ENCODE measurements at places on chromosomes 11 and 22.

GRCh38 chr11:115321605-115322289, 182.5 kb downstream of the CADM1 start:
- DNase-seq: no peak

GRCh38 chr22:36149441-36149840, 11.1 kb downstream of the APOL3 start:
- no peak for DNase-seq

DNA sequence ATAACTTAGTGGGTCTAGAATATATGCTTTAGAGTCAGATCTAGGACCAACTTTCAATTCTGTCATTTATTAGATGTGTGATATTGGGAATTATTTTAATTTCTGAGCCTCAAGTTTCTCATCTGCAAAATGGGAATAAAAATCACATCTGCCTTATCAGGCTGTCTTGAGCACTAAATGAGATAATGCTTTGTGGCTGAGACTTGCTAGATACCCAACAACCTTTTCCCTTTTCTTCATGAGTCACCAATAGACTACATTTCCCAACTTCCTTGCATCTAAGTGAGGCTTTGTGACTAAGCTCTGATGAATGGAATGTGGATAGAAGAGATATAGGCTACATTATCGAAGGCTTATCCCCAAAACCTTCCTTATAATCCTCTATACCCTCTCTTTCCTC, 220.7 kb upstream of the SESN3 start:
- peak; percentile 32 for DNase-seq

DNA sequence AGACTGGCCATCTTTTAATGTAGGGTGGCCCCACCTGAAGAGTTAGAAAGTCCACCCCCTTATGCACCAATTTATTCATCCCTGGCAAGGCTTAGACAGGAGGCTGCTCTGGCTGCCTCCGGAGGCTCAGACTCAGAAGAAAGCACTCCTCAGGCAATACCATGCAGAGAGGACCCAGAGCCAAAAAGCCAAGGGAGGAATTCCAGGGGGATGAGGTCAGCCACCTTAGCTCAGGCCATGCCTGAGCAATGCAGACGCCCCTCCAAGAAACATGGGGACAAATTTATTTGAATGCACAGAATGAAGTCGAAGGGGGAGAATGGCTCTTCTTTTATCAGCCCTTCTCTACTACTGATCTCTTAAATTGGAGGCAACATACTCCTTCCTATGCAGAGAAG, 39.7 kb upstream of the GLYAT start:
- DNase-seq: no peak

DNA sequence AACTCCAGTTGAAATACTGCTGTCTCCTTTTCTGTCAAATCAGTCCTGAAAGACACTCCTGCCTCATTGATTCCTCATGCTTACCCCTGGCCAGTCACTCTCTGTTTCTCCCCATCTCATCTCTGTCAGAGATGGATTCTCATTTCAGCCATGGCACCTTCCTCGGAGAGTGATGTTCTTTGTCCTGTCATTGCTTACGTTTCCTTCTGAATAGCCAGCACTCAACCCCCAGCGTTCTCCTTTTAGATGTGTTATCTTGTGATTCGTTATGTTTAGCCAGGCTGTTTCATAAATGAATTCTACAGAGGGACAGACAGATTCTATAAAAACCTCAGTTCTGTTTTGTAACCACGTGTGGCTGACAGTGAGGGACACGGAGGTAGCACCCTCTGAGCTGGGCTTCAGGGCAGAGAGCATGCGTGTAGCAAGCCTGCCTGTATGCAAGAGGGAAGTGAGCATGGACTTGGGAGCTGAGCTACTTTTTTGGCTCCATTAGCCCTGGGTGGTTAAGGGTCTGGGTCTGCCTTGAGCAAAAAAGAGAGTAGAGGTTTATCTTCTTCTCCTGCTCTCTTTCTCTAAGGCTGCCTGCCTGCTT, 354.6 kb downstream of the DDX10 start:
- no peak for DNase-seq

- DNase-seq: no peak
Measured at GRCh38 chr22:47612311-47612910, 850.0 kb downstream of the TBC1D22A start.

All from epithelial cell of proximal tubule (primary cell).